ENCODE measurements at places on chromosomes 12 and 14.

GRCh38 chr12:108646600-108647579 is 13.2 kb upstream of the SELPLG start:
- DNase-seq: no peak

- no peak for DNase-seq
Observed at GRCh38 chr12:21026302-21026701, 104.7 kb upstream of the SLCO1B1 start.

DNA sequence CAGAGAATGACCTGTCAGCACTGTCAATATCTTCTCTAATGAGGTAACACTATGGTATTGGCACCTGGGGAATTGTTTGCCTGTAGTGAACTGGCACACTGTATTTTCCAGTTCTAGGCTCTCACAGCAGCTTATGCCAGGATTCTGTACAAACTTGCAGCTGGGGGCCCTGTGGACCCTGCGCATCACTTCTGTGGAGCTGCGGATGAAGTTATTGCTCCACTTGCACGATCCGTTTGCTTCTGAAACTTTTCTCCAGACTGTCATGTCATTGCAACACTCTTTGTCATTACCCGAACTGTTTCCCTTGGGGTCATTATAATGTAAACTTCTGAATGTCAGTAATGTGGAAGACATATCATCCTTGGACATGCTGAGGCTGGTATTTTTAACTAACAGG is 3.9 kb downstream of the RNASE11 start:
- DNase-seq: no peak

GRCh38 chr12:57549909-57550640 is at the start of gene KIF5A:
Gene KIF5A, plus strand, starts transcription at chr12:57550044. Its CDS starts 228 bp downstream, at chr12:57550272.
- peak; percentile 13 for DNase-seq

GRCh38 chr14:92613008-92613658 is 99.6 kb downstream of the RIN3 start:
- peak; percentile 48 for DNase-seq

- no peak for DNase-seq
Observed at GRCh38 chr12:124441443-124442194, 125.8 kb downstream of the NCOR2 start.

GRCh38 chr12:14190694-14191093 is 174.8 kb upstream of the ATF7IP start:
- DNase-seq: no peak

- no peak for DNase-seq
Observed at GRCh38 chr14:94048691-94049624, 22.8 kb downstream of the OTUB2 start.

DNA sequence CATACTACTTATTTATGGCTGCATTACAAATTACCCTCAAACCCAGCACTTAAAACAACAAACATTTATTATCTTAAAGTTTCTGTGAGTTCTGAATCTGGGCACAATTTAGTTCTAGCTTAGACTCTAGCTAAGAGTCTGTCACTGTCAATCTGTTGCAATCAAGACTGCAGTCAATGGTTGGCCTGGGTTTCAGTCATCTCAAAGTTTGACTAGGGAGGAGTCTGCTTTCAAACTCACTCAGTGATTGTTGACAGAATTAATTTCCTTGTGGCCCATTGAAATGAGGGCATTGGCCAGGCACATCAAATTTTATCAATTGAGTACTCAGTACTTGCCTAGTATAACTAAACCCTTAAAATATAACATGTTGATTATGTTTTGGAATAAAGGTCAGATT is 51.6 kb downstream of the ARID2 start:
- DNase-seq: no peak

- no peak for DNase-seq
Observed at GRCh38 chr14:72525087-72525915, 368.6 kb downstream of the DPF3 start.

DNA sequence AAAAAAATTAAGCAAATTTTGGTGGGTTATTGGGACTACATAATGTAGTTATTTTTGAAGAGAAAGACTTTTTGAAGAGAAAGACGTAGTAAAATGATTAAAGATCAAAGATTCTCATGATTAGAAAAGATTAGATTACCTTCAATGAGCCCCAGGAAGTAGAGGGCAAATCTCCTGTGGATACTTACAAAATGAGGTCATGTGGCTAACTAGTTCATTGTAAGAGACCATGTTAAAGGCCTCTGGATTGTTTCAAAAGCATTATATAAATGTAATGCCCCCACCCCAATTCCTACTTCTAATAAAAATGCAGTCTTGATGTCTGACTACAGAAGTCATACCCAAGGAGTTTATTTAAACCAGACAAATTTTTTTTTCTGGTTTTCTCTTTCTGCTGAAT is 93.3 kb downstream of the ERGIC2 start:
- DNase-seq: no peak

DNA sequence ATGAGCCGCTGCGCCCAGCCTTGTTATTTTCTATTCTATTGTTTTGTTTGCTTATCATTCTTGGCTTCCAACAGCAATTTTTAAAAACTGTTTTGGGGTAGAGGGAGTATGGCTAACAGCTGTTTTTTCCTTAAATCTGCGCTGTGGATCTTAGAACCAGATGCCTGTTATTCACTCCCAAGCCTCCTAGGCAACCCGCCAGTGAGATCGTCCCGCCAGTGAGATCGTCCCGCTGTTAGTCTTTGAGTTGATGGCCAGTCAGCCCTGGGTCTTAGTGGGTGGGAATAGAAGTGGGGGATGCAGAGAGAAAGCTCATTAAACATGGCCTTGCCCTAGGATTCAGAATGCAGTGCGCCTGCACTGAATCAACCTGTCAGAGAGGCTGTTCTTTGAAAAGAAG is 67.3 kb upstream of the BICD1 start:
- DNase-seq: no peak

DNA sequence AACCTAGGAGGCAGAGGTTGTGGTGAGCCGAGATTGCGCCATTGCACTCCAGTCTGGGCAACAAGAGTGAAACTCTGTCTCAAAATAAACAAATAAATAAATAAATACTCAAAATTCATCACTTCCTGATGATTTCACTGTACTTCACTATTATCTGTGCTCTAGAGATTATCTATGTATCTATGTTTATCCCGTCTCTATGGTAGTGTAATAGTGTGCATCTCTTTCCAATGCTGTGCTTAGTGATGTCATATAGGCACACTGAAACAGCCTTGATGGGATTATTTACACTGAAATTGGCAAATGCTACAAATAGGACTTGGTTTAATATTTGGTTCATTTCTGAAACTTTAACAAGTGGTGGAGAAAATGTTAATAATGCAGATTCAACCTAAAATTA is 6.5 kb downstream of the CAPS2 start:
- no peak for DNase-seq

DNA sequence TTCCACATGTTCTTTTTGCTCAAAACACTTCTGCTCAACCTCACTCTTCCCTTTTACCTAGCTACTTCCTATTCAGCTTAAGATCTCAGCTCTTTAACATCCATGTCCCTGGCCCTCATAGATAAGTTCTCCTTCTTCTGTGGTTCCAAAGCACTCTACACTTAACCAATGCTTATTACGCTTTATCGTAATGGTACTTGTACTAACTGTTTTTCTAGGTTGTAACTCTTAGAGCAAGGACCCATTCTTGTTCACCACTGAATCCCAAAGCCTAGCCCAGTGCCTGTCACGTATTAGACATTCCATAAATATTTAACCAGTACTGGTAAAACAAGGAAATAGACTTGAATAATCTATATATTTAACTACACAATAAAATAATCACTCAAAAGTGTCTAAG is 5.3 kb downstream of the SLC41A2 start:
- no peak for DNase-seq

DNA sequence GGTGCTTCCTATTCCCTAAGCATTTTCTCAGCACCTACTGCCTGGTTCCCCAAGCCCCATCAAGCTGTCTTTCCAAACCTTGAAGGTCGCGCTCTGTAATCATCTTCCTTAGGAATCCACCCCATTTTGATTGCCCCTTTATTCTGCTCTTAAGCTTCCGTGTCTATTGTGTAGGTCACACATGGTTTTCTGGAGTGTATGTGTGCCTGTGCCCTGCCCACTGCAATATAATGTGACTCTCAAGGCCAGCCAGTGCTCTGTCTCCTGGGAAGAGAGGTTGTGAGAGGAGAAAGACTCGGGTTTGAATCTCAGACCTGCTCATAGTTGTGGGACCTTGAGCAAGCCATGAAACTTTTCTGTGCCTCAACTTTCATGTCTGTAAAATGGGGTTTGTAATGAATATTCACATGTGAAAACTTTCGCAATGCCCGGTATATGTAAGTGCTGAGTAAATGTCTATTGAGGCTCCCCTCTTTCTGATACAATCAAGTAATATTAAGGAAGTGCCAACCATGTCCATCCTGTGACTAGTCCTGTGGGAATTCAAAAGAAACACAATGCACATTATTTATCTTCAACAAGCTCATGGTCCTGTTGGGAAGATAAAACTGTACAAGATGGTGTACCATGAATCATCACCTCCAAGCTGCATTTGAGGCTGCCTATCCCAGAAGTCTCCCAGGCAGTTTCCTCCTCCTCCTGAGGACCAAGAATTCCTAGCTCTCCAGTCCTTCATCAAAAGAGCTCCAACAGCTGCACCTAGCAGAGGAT is 774 bp upstream of the KRT75 start:
- no peak for DNase-seq

DNA sequence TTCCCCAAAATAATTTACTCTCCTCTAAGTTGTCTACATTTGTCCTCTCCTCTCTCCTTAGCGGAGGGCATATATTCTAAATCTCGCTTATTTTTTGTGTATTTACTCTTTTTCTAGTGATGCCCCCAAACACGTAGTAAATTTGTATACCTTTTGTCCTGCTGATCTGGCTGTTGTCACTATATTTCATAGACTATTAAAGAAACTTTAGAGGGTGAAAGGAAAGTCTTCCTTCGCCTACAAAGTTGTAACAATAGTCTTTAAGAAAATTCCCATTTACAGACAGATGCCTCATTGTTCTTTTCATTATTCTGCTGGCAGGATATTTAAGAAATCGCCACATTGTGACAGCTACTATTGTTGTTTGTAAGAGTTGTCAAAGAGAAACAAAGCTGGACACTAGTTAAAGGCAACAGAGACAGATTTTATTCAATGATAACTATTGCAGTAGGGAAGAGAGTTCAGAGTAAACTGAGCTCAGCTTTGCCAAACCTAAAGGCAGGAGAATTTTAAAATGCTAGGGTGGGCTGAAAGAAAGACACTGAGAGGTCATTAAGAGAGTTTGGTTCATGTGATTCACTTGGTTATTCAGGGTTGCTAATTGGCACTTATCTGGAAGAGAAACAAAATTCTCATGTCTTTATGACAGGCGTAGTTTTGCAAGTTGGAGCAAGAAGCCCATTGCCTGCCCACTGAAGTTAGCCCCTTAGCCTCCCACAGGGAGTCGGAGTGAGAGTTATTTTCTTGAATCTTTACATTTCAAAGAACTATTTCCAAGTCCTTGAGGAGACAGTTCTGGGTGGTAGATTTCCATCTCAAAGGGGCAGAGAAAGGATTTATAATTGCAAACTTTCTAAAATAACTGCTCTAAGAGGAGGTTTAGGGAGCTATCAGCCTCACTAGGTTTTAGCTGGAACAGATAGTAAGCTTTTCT is 1272.5 kb upstream of the SEL1L start:
- DNase-seq: no peak

GRCh38 chr14:88614218-88614907 is 51.5 kb downstream of the ZC3H14 start:
- DNase-seq: no peak

DNA sequence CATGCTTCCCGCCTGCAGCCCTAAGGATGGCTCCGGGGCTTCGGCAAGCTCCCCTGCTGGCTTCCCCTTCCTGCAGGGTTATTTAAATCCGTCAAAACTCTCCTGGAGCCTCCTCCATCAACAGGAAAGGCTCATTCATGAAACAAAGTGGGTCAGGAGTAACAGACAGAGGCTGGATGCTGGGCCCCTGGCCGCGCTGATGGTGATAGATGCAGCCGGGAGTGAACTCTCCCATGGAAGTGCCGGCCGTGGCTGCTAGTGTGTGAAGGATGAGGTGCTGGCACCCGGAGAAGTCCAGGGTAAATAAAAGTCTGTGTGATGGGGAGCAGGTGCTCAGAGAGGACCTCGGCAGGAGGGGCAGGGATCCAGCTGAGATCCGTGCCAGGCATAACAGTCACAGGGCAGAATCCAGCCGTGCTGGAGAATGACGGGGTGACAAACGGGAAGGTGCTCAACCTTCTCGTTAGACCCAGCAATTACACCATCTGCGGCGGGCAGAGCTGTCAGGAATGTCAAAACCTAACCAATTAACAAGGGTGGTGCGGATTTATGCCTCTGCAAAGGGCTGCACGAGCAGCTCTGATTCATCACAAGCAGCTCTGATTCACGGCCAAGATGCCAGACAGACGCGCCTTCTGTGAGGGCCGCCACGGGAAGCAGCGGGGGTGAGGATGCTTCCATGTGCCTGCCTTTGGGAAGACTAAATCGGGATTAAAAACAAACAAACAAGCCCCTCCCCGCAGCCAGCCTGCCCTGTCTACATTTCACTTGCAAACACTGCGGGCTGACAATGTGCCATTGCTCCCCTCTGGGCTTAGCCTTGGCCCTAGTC is 55.6 kb downstream of the SYNE3 start:
- DNase-seq: no peak

- DNase-seq: peak; percentile 66
Observed at GRCh38 chr14:103500148-103500990, 22.3 kb downstream of the CKB start.

- DNase-seq: no peak
Observed at GRCh38 chr14:21070610-21071224, 613 bp downstream of the ARHGEF40 start.

- no peak for DNase-seq
Observed at GRCh38 chr12:11897923-11898322, 172.8 kb upstream of the BCL2L14 start.

- no peak for DNase-seq
Observed at GRCh38 chr12:74563927-74564326, 26.3 kb downstream of the ATXN7L3B start.

DNA sequence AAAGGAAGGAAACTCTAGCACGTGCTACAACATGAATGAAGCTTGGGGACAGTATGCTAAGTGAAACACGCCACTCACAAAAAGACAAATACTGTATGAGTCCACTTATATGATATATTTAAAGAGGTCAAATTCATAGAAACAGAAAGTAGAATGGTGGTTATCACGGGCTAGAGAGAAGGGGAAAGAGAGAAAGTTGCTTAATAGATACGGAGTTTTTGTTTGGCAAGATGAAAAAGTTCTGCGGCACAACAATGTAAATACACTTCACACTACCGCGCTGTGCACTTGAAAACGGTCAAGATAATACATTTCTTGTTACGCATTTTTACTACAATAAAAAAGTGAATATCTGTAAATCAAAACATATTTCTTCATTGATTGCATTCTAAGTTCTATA is 37.3 kb downstream of the FBLN5 start:
- no peak for DNase-seq

- no peak for DNase-seq
Observed at GRCh38 chr14:87052646-87053225, 940.2 kb downstream of the GALC start.

GRCh38 chr12:114131824-114132223 is 165.7 kb upstream of the RBM19 start:
- no peak for DNase-seq

GRCh38 chr12:124637581-124637981 is 70.2 kb upstream of the NCOR2 start:
- DNase-seq: no peak

- DNase-seq: no peak
Observed at GRCh38 chr12:130064999-130065398, 97.3 kb upstream of the FZD10 start.

GRCh38 chr12:22361785-22362184 is 27.3 kb upstream of the ST8SIA1 start:
- DNase-seq: no peak

- DNase-seq: no peak
Observed at GRCh38 chr14:50812856-50813543, 18.0 kb downstream of the NIN start.
